Activated gamma-delta T cell (primary cell): ENCODE measurements at places on chromosomes 3 and 15.

DNA sequence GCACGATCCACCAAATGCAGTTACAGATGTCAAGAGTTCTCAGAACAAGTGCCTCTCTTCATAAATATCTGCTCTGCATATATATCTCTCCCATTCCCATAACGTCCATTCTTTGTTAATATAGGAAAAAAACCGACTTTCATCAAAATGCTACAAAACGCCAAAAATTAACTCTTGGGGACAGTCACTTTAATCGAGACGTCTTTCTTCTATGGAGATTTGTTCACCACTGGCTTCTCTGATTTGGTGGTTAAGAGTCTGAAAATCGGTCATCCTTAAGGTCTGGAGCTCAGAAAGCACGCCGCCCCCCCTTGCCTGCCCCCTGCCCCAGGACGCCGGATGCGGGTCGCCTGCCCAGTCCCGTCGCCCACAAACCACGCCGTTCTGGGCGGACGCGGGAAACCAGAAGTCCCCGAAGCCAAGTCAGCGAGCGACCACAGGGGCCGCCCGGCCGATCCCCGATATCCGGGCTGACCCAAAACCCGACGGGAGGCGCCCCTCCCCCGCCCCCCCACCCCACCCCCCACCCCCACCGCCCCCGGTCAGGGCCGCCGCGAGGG is 252.7 kb downstream of the TJP1 start:
- no peak for DNase-seq

DNA sequence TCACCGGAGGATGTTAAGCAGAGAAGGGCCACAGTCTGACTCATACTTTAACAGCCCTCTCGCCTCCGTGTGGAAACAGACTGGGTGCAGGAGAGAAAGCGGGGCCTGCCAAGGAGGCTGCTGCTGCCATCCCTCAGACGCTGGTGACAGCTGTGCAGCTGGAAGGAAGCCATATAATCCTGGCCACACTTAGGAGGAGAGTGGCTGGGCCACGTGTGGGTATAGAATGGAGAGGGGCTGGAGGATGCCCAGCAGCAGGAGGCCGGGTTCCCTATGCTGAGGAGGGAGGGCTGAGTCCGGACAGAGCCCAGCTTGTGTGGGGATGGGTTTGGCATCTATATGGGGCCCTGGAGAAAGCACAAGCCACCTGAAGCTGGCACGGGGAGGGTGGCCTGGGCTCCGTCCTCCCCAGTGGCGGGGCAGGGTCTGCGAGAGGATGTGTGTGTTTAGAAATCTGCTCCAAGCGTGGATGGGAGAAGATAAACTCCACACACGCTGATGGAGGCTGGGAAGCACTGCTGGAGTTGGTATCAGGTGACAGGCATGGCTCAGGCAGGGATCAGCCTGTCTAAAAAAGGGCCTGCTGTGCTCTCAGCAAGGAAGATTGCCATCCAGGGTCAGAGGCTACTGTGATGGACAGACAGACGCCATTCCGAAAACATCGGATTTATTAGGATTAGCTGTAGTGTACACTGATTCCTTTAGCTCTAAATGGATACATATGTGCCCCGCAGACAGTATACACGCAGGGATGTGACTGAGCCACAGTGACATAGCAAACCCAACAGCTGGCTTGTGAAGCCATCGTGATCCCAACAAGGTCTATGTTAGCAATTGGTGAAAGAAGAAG is 15.9 kb downstream of the ABTB1 start:
- no peak for DNase-seq

DNA sequence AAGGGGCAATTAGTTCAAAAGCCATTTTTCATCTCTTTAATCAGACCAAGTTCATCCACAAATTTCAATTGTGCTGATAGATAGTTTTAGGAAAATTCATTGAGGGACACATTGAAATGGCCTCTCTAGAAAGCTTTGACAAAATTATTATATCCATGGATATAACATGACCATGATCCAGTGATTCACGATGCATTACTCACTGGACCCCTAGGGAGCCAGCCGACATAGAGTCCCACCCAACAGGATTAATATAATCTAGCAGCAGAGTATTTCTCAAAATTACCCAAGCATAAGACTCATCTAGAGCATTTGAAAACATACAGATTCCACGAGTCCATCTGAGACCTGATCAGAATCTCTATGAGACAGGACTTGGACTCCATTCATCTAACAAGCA is 100.3 kb downstream of the FRMD5 start:
- no peak for DNase-seq

DNA sequence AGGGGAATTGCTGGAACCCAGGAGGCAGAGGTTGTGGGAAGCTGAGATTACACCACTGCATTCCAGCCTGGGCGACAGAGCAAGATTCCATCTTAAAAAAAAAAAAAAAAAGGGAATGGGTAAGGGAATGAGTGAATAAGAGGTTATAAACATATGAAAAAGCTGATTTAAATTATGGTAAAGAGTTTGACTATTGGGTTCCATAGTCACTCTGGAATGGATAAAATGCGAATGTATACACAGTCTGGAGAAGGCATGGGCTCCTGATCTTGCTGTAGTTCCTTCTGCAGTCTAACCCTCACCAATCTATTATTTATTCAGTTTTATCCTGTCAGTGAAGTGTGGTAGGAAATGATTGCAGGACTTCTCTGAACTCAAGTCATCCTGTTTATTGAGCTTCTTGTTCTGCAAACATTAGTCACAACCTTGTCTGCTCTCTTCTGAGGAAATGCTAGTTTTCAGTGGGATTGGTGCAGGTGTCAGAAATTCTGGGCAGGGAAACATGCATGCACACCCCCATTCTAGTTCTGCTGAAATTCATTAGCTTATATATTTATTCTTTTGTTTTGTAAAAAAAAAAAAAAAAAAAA is 190.9 kb upstream of the CFAP20DC start:
- DNase-seq, result no peak

DNA sequence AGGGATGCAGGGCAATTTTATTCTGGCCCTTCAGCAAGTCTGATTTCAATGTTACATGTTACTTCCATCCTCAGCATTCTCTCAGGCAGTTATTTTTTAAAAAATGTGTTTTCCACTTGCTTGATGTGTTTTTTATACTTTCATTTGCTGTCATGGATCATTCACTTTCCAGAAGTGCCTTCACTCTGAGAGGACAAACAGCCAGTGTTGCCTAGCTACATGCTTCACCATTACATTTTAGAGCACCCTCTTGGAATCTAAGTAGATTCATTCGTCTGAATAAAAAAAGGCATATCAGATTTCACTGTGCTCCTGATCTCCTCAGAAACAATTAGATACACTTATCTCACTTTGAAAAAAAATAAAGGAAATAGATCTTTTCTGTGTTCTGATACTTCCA is 93.6 kb upstream of the POU1F1 start:
- no peak for DNase-seq

DNA sequence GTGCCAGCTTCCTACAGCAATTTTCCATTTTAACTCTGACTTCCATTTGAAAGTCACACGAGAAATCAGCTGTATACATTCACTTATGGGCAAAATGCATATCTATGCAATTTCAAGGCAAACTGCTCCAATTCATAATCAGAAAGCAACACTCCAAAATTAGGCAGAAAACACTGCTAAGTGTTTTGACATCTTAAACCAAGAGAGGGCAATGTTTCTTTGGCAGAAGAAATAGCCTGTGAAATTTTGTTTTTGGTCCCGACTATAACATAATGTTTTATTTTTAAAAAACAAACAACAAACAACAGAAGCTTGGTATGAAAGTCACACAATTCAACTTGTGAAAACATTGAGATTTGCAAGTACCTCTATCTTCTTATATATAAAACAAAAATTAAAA is 42.6 kb downstream of the GOLIM4 start:
- DNase-seq, result no peak

DNA sequence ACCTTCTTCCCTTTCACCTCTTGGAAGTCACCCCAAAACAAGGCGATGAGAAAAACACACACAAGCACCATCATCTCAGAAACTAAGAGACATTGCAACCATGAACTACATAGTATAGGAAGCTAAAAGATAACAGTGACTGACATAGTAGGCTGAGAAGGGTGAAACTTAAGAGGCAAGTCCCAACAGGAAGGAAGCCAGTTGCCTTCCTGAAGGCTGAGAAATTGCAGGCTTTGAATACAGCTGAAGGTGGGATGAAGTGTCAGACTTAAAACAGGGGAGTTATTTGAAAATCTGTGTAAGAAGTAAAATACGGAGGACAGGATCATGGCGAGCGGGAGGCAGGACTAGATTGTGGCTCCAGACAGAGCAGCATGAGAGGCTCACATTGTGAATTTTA is 27.8 kb downstream of the SLC27A2 start:
- no peak for DNase-seq

DNA sequence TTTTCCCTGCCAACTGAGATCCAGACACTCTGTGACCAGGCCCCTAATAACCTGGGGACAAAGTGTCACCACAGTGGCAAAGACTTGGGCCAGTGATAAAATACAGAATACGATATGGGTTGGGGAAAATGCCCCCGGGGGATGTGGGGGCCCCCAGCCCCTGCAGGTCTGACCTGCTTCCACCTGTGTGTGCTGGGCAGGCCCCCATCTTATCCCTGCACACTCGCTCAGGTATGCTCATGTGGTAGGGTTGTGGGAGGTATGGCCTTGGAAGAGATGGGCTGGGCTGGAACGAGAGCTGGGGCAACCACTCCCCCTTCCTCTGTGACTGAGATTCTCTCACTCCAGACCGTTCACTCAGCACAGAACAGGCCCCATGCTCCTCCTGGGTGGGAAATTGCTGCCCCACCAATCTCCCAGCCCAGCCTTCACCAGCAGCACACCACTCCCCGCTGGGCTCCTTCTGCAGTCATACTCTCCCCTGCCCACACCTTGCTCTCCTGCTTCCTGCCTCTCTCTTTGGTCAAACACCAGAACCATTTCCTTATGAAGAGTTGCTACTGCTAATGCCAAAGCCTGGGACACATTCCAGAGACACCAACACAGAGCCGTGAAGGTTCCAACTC is 9.6 kb upstream of the CPEB1 start:
- no peak for DNase-seq

DNA sequence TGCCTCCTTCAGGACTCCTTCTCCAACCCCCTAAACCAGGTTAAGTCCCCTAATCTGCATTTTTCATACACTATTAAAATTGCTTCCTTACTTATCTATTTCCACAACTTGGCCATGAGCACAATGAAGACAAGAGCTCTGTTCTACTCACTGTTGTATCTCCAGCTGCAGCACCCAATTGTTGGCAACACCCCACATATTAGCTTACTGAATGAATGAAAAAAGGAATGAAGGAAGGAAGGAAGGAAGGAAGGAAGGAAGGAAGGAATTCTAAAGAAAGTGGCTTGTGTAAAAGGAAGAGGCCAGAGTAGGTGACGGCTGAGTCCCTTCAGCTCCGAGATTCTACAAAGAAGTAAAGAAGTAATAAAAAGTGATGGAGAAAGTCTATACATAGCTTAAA is 444.7 kb downstream of the ERC2 start:
- no peak for DNase-seq

- DNase-seq, result no peak
Observed at GRCh38 chr3:134453631-134454030, 32.2 kb downstream of the ANAPC13 start.

DNA sequence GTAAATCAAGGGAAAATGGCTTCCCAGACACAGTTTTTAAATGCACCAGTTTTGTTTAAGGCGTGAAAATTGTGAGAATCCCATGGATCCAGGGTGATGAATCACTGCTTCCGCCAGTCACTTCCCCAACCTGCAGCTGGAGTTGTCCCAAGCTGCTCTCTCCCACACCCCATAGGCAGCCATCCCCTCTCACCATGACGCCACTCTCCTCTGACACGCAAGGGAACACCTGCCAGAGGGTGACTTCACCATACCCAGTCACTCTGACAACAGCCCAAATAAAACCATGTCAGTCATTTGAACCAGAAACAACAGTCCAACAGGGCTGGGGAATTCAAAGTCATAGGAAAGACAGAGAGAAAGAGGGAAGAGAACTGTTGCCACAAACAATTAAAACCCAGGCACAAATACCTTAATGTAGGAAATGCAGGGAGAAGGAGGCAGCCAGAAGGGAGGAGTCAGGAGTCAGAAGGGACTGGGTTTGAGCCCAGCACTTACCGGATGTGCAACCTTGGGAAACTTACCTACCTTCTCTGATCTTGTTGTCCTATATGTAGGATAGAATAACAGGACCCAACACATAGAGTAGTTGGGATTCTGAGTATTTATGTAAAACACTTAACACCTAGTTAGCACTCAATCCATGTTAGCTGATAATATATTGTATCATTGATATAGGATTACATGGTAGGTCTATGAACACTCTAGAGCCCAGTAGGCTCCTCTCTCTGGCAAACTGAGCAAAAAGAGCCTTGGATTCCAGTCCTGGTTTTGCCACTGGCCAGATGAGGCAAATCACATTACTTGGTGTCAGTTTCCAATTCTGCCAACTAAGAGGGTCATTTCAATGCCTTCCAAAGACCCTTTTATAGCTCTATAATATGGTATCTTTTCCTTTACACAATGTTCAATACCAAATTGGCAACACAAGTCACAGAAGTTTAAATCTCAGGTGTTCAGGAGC is 326.3 kb upstream of the ICE2 start:
- no peak for DNase-seq

- no peak for DNase-seq
Observed at GRCh38 chr15:100483370-100483769, 45.4 kb downstream of the CERS3 start.

GRCh38 chr15:52069559-52069958 is 43.0 kb downstream of the BCL2L10 start:
- no peak for DNase-seq

- DNase-seq, result no peak
Observed at GRCh38 chr3:187434524-187434923, 66.3 kb downstream of the RTP4 start.

DNA sequence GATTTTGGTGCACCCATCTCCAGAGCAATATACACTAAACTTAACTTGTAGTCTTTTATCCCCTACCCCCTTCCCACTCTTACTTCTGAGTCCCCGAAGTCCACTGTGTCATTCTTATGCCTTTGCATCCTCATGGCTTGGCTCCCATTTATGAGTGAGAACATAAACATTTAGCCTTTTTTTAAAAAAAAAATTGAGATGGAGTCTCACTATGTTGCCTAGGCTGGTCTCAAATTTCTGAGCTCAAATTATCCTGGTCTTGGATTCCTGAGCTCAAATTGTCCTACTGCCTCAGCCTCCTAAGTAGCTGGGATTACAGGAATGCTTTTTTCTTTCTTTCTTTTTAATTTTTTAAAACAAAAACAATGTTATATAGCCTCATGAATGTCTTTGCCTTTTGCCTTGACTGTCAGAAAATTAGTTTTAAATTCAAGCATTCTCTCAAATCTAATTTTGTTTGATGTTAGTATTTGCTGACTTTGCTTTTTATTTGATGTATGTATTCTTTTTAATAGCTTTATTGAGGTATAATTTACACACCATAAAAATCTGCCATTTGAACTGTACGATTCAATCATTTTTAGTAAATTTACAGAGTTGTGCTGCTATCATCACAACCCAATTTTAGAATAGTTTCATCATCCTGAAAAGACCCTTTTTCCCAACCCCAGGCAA is 46.9 kb downstream of the NFKBIZ start:
- no peak for DNase-seq

GRCh38 chr3:120831066-120831465 is 76.9 kb upstream of the STXBP5L start:
- no peak for DNase-seq

GRCh38 chr15:77395013-77395774 is 24.7 kb downstream of the PEAK1 start:
- no peak for DNase-seq
